ENCODE measurements at places on chromosomes 11 and 22.

GRCh38 chr11:2661173-2662023 lies 38.4 kb downstream of the KCNQ1OT1 start:
- no peak for DNase-seq

DNA sequence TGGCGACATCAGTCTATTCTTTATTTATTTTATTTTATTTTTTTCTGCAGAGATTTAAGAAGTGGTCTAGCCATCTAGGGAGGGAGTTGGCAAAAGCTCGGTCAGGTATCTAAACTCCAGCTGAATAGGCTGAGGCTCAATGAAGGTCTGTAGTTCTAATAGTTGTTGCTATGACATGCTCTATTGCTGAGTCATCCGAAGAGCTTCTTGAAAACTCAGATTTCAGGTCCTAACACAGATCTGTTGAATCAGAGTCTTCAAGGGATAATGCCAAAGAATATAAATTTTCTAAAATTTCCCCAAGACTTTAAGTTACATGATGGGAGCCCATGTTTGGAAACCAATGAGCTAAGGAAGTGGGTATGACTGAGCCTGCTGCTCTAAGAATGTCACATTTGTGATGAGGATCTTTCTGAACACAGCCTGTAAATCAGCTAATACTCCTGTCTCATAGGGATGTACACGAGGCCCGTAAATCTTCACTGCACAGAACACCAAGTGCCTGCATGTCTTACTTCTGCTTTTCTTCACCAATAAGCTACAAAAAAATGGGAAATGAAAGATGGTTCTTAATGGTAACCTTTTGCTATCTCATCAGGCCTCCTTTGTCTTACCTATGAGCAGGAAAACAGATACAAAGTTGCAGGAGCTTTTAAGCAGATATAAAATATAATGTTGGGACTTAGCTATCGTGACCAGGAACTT lies 901.4 kb upstream of the API5 start:
- DNase-seq = no peak

GRCh38 chr22:47597041-47597440 lies 834.6 kb downstream of the TBC1D22A start:
- DNase-seq = no peak

- DNase-seq = no peak
Measured at GRCh38 chr11:2366276-2366675, 10.8 kb upstream of the CD81 start.

DNA sequence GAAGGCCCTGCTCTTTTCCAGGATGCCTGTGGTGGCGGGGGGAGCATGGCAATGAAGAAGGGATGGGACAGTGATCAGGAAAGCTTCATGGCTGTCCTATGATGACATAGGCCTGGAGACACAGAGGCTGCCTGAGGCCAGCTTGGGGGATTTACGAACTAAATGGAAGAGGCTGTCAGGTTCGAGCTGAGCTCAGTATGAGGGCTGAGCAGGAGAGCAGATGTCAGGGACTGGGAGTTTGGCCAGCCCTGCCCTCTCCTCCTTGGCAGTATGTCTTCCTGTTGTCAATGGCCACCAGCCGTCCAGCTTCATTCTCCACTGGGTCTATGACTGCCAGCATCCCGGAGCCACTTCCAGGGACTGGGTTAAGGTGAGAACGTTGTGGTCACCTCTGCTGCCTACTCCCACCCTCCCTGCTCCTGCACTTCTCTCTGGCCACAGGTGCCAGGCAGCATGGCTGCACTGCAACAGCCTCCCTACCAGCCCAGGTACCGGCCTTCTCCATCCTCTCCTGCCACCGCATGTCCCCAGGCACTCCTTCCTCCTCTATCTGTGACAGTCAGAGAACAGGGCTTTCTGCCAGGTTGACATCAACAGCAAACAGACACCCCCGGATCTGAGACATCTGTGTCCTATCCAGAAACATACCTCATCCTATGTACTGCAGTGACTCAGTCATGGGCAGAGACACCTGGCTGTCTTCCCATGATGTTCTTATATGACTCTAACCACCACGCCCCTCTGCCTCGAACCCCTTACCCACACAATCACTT lies 75.1 kb downstream of the KIRREL3 start:
- DNase-seq = no peak

- DNase-seq = no peak
Measured at GRCh38 chr11:46242041-46242951, 35.2 kb upstream of the CREB3L1 start.

GRCh38 chr22:25475257-25476022 lies 89.0 kb upstream of the GRK3 start:
- DNase-seq = no peak

- peak; percentile 24 for DNase-seq
Measured at GRCh38 chr22:29704528-29705285, 15.1 kb upstream of the CABP7 start.

DNA sequence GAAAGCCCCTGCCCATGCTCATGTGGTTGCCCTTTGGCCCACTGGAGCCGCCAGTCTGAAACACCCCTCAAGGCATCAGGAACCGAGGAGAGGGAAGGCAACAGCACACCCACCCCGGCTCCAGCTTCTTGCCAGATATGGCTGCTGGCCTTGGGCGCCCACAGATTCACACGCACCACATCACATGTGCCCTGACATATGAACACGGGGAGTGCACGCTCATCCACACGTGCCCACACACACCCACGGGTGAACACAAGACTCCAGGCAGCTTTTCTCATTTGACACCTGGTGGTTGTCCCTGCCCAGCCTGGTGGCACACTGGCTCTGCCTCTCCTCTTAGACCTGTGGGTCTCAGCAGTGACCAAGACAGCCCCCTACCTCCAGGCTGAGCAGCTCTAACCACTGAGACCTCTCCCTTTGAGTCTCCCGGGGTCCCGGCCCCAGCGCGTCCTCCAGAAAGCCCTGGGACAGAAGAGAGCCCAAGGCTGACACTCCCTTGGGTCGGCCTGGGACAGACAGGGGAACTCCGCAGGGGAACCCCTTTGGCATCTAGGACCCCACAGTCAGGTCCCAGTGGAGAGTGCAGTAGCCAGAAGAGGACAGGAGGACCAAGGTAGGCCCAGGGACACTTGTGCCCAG lies 2.7 kb upstream of the MAPK12 start:
- DNase-seq = no peak

- DNase-seq = no peak
Measured at GRCh38 chr11:125123947-125124617, 12.7 kb upstream of the TMEM218 start.

DNA sequence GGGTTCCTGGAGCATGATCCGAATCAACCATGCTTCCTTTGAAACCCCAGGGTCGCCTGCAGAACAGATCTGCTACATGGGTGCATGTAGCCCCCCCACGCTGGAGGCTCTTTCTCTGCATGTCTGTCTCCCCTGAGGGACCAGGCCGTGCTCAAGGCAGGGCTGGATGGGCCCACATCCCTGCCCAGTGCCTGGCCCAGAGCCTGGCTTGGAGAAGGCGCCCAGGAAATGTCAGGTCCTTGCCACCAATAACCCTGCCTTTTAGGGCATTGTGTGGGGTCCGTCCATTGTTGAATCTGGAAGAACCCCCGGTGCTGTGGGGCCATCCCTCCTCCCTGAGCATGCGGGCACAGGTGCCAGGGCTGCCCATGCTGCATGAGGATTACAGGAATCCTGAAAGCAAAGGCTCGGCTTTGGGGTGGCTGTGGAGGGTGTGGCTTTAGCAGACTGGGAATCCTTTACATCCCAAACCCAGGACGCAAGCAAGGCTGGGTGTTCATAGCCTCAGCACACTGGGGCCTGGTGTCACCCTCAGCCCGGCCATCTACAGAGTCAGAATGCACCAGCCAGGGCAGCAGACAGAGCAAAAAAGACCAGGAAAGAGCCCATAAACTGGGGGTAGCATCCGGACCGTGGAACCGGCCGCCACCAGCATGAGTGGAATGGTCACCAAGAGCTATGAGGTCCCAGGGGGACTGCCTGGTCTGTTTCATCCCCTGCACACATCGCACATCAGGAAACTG lies 48.2 kb downstream of the RTL6 start:
- DNase-seq = no peak
